Activated CD4-positive, alpha-beta T cell treated with anti-CD3 and anti-CD28 coated beads, Interleukin-2, amount 50 U/mL, for 48 hours (primary cell): ENCODE measurements at places on chromosomes 2 and 18.
A peak's percentile ranks its signal among the peaks of the same experiment; 100 is the strongest.

DNA sequence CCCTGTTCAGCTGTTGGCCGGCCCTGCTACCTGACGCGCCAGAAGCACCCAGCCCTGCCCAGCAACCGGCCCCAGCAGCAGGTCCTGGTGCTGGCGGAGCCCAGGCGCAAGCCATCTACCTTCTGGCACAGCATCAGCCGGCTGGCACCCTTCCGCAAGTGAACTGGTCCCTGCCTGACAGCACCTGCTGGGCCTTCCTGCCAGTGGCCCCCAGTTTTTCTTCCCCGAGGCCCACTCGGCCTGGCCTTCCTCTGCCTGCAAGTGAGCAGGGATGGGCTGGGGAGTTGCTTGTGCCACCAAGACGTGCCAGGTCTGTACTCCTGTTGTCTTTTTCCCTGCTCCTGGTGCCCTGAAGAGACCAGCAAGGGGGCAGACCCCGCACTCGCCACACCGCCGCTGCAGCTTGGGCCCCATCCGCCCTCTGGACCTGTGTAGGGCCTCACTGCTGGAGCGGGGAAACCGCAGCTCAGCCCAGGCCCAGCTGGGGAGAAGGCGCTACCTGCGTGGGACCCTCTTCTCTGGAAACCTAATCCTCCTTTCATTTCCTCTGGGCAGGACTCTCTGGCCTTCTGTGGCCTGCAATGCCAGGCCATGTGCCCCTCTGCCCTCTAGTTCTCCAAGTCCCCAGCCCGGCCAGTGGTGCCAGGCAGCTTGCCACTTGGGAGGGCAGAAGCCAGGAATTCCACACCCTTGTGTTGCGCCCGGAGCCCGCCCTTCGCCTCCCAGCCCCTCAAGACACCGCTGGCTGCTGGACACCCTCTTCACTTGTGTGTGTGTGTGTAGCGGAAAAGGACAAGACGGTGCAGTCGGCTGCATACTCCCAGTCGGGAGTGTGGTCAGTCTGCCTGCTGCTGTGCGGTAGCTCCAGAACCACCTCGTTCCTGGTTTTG is 47.0 kb downstream of the FAM168B start:
- no peak for DNase-seq

GRCh38 chr18:77124452-77124922 is 8.1 kb downstream of the MBP start:
- peak; percentile 61 for DNase-seq

GRCh38 chr2:230942920-230943896 is 18.2 kb upstream of the GPR55 start:
- DNase-seq, result peak; percentile 76

- DNase-seq, result no peak
Observed at GRCh38 chr18:22436136-22436535, 18.4 kb upstream of the CTAGE1 start.

GRCh38 chr2:239792405-239793084 is 232.6 kb downstream of the NDUFA10 start:
- no peak for DNase-seq

DNA sequence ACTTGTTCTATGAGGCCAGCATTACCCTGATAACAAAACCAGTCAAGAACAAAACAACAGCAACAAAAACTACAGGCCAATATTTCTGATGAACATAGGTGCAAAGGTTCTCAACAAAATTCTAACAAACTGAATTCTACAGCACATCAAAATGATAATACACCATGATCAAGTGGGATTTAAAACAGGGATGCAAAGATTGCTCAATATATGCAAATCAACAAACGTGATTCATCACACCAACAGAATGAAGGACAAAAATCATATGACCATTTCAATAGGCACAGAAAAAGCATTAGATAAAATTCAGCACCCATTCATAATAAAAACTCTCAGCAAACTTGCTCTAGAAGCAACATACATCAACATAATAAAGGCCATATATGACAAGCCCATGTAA is 173.6 kb downstream of the CAMKMT start:
- DNase-seq, result no peak

GRCh38 chr2:181483211-181483610 is 26.0 kb downstream of the ITGA4 start:
- no peak for DNase-seq

- DNase-seq, result no peak
Observed at GRCh38 chr2:34534341-34534740, 935.2 kb upstream of the FAM98A start.

- DNase-seq, result no peak
Observed at GRCh38 chr2:1515986-1516797, 102.9 kb downstream of the TPO start.

DNA sequence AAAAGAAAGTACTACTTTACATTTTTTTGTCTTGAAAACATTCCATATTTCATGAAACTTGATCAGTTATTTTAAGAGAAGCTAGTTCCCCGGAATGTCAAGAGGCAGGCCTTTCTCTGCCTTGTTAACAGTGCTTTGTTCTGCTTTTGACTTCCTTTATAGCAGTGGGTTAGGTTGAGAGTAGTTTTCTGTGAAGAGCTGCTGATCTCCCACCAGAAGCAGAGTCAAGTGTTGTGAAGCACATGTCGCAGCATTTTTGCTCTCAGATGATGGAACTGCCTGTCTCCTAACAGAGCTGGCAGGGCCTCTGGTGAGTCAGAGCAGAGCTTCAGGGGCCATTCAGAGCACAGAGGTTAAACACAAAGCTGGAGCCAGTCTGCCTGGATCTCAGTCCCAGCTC is 871.8 kb downstream of the SLC4A3 start:
- no peak for DNase-seq

- DNase-seq, result no peak
Observed at GRCh38 chr18:36561046-36561445, 263.5 kb downstream of the FHOD3 start.

GRCh38 chr2:222939979-222940378 is 79.1 kb downstream of the ACSL3 start:
- no peak for DNase-seq

- DNase-seq, result no peak
Observed at GRCh38 chr2:6475155-6475940, 390.4 kb downstream of the CMPK2 start.

- no peak for DNase-seq
Observed at GRCh38 chr2:37623406-37623805, 48.0 kb downstream of the CDC42EP3 start.

DNA sequence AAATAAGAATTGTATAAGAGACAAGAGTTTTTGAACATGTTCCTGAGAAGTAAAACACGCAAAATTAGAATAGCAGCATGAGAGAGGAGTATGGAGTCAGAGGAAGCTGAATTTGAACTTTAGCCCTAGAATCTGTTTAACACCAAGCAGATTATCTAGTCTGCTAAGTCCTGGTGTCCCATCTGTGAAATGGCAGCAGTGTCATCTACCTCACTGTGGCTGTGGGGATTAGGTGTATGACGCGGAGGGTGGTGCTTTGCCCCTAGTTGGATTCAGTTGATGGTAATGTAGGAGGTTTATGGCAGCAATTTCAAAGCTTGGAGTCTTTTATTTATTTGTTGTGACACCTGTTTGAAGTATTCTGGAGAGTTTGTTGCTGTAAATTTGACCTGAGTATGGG is 79.2 kb downstream of the ZNF532 start:
- DNase-seq, result no peak

DNA sequence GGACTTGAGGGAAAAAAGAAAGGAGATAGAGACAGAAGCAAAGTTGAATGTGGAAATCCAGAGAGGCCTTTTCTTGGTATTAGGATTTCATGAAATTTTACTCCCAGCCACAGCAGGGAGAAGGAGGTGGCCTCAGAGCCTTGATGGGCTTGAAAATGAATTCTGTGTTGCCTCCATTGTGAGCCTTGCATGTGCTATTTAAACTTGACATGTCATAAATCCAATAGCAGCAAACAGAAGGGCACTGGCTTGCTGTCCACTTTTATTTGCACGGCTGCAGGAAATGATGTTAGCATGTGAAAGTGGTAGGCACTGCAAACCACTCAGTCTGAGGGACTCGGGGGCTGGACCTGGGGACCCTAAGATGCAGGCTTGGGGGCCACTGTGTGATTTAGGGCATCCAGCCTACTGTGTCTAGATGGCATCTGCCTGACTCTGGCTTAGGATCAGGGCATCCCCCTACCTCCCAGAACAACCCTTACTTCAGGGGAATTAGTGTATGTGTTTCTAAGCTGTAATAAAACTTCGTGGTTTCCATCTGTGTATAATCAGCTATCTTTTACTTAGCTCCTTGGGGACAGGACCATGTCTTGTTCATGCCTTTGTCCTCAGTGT is 139.1 kb upstream of the SKOR2 start:
- DNase-seq, result no peak

DNA sequence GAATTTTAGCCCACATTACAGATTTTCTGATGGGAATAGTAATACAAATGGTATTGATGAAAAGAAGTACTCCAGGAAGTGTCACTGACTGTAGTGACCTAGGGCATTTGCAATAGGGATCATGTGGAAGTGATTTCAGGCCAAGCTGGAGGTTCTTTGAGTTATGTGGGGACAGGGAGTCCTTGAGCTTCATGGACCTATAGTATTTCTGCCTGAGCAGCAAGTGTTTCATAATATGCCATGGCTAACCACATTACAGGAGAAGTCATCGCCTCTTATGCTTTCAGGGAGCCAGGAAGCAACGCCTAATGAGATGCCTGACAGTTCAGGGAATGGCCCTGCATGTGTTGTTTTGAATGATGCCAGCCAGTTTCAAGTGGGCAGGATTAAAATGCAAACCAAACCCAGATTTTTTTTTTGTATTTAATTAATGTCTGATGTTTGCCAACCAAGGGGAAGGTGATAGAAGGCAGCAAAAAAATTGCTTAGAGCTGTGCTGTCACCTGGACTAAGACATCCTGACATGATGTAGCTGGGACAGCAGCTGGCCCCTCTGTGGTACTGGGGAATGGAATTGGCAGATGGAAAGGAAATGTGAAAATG is 109.5 kb downstream of the RAPGEF4 start:
- DNase-seq, result no peak

DNA sequence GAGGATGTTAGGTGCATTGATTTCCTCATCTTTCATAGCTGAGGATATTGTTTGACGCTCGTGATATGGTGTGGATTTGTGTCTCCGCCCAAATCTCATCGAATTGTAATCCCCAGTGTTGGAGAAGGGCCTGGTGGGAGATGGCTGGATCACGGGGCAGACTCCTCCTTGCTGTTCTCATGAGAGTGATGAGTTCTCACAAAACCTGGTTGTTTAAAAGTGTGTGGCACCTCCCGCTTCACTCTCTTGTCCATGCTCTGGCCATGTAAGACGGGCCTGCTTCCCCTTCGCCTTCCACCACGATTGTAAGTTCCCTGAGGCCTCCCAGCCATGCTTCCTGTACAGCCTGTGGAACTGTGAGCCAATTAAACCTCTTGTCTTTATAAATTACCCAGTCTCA is 28.4 kb upstream of the GPC1 start:
- no peak for DNase-seq

DNA sequence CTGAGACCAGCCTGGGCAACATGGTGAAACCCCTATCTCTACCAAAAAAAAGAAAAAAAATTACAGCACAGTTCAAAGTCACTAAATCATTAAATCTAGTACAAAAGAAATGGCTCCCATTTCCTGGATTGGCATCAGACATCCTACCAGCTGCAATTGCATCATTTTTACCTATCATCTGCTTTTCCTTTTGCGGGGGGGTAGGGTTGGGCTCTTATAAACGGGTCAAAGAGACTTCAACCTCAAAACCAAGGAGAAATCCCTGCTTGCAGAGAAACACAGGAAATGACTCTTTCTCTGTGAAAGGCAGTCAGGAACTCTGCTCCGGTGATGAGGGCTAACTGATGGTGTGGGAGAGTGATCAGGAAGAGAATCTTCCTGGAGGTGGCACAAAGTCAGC is 45.3 kb upstream of the RFX8 start:
- no peak for DNase-seq

GRCh38 chr2:54047658-54048057 is 67.8 kb upstream of the ACYP2 start:
- DNase-seq, result no peak
